ENCODE measurements at places on chromosomes 7 and 10.
A peak's percentile ranks its signal among the peaks of the same experiment; 100 is the strongest.

DNA sequence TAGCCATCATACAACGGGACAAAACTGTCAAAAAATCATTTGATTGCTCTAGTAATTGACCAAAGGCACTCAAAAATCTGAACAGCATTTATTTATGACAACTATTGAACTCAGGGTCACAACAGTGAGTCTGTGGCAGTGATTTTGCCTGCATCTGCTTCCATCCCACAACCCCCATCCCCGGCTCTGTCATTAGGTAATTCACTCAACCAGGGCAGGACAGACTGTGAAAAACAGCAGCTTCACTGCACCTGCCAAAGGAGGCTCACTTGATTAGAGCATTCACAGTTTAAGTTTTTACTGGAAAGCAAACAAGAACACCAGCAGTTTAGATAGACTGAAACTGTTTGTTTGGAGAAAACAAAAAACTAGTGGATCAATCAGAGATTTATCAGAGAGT is 22.2 kb downstream of the NRCAM start:
- no peak for DNase-seq

GRCh38 chr7:80665526-80665925 is 27.1 kb downstream of the CD36 start:
- DNase-seq: no peak

- DNase-seq: no peak
Observed at GRCh38 chr10:80540136-80540535, 2.4 kb downstream of the SH2D4B start.

- DNase-seq: no peak
Observed at GRCh38 chr7:74457007-74457406, 3.3 kb downstream of the GTF2IRD1 start.

DNA sequence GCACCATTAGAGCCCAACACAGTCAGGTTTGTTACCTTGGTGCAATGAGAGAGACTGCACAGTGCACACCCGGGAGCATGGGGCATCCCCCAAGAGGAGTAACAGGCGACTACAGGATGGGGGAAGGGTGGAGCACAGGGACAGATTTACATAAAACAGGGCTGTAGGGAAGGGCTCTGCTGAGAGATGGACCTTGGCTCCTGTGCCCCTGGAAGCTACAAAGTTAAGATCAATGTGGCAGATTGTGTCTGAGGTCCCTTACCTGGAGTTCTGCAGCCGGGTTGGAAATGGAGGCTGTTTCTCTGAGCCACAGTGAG is 13.7 kb upstream of the SLC18A3 start:
- peak; percentile 8 for DNase-seq

- DNase-seq: no peak
Observed at GRCh38 chr10:21311426-21311825, 214.1 kb downstream of the SKIDA1 start.

- DNase-seq: no peak
Observed at GRCh38 chr10:43108951-43109350, 29.3 kb upstream of the CSGALNACT2 start.
